ENCODE measurements at places on chromosomes 12 and 14.

DNA sequence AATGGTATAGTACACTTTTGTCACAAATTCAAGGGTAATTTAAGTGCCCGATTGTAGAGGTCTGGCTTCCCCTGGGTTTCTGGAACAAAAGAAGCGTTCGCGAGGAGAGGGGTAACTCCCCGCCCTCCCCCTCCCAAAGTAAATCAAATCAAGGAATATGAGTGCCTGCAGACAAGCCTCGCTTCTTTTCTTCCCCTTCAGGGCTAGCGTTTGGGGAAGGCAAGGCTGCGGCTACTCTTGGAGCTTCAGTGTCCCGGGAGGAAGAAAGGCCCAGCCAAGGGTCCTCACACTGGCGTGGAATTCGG is 456 bp upstream of the TMPO start:
- DNase-seq: no peak

DNA sequence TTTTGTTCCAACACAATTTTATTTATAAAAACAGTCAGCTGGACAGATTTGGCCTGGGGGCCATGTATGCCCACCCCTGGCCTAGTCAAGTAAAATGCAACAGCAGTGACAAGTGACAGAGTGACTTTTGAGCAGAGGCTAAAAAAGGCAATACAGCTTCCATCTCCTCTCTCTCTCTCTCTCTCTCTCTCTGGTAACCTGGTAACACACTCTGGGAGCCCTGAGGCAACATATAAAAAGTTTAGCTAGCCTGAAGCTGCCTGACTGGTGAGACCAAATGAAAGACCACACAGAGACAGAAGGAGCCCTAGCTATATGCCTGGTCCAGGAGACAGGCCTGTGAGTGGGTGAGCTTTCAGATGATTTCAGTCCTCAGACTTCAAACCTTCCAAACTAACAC is 105.4 kb downstream of the DENND5B start:
- DNase-seq: peak; percentile 12

DNA sequence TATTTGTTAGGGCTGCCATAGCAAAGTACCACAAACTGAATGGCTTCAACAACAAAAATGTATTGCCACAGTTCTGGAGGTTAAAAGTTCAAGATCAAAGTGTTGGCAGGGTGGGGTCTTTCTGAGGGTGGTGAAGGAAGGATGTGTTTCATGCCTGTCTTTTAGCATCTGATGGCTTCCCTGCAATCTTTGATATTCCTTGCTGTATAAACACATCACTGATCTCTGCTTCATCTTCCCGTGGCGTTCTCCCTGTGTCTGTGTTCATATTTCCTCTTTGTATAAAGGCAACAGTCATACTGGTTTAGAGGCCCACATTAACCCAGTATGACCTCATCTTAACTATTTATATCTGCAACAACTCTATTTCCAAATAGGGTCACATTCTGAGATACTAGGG is 167.5 kb downstream of the BTG1 start:
- no peak for DNase-seq

DNA sequence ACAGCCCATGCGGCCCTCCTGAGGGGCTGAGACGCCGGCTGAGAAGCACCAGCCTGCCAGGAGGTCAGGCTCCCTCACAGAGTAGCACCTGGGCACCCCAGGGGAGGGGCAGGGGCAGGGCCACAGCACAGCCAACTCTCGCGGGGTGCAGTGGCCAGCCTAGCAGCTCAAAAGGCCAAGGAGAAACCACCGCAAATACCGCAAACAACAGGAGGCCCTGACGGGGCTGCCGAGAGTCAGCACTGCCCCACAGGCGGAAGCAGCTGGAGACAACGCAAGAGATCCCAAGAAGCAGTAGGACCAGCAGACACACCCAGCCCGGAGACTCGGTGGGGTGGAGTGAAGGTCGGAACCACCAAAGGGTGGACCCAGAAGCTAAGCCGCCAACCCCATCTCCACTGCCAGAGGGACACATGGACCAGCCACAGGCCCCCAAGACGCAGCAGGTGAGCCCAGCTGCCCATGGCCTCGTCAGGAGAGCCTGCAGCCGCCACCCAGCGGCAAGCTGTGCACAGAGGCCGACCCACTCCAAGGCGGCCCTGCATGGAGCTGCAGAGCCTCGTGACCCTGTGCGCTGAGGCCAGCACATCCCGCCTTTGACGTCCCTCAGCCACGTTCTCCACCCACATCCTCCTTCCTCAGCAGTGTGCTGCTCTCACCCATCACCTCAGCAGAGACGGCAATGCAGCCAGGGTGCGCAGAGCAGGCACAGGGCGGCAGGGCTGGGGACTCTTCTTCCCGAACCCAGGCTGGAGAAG is 31.7 kb upstream of the BTBD6 start:
- DNase-seq: no peak

- no peak for DNase-seq
Measured at GRCh38 chr12:52264435-52264825, 10.0 kb upstream of the KRT86 start.

DNA sequence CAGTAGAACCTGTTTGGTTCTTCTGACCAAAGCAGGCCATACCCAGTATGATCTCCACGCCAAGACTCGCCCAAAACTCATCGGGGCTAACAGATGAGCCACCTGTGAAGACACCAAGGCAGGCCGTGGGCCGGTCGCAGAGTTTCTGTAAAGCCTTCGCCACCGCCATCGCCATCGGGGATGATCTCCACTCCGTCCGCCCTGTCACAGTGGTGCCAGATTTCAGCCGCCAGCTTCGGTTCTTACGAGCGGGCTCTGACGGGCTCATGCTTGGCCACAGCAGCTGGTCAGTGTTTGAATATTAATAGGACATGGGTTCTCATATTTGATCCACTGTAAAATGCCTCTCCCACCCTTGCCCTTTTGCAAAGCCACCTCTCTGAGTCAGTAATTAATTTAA is 113.2 kb upstream of the TMEM132D start:
- no peak for DNase-seq

- peak; percentile 20 for DNase-seq
Measured at GRCh38 chr14:38578278-38578681, 322.4 kb upstream of the CLEC14A start.

GRCh38 chr14:91854327-91854934 is 12.9 kb downstream of the TC2N start:
- DNase-seq: no peak

GRCh38 chr14:31241450-31242114 is 34.0 kb upstream of the HECTD1 start:
- DNase-seq: no peak

- DNase-seq: no peak
Measured at GRCh38 chr14:87043667-87044200, 949.2 kb downstream of the GALC start.

DNA sequence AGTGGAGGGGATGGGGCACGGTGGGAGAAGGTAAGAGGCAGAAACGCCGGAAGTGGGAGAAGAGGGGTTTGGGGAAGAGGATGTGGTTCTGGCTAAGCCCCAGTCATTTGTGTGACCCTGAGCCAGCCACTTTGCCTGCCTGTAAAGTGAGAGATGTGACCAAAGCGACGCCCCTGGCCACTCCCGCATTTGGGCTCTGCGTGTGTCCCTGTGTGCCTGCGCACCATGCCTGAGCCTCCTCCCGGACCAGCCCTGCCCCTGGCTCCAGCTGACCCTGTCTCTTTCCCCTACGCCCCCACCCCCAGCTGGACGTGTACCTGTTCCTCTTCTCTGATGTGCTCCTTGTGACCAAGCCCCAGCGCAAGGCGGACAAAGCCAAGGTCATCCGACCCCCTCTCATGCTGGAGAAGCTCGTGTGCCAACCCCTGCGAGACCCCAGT is 8.0 kb downstream of the PLEKHG6 start:
- DNase-seq: no peak

DNA sequence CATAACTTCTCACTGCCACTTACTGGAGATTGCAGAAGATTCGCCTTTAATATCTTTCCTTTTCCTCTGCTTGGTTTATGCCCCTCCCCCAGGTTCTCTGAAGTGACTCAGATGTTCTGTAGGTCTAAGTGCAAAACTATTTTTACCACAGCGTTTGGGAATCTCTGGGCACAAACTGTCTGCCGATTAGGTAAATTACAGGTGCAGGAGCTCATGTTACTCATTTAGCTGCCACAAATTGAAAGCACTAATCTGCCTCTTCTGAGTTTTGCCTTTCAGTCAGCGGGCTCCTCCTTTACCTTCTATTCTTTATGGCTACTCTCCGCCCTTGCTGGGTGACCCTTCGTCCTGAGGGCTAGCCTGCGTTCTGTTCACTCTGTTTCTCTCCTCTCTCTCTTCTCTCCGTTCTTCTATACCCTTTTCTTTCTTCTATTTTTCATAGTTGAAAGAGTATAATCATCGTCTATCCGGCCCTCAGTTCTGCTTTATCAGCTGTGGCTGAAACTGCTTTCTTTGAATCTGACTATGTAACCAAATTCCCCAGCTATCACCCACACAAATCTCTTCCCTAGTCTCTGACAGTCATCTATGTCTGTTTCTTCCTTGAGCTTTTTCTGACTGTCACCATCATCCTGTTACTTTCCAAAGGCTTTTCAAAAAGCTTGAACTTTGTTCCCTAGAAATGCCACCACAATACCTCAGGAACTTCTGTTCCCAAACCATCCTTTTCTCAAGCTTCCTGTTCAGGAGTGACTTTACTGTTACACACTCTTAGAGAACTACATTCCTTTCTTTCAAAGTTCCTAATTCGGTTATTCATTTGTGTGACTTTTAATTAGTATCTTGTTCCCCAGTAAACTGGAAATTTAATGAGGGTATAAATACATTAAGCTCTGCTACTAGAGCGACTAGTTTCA is 4.3 kb upstream of the MYF6 start:
- DNase-seq: no peak

DNA sequence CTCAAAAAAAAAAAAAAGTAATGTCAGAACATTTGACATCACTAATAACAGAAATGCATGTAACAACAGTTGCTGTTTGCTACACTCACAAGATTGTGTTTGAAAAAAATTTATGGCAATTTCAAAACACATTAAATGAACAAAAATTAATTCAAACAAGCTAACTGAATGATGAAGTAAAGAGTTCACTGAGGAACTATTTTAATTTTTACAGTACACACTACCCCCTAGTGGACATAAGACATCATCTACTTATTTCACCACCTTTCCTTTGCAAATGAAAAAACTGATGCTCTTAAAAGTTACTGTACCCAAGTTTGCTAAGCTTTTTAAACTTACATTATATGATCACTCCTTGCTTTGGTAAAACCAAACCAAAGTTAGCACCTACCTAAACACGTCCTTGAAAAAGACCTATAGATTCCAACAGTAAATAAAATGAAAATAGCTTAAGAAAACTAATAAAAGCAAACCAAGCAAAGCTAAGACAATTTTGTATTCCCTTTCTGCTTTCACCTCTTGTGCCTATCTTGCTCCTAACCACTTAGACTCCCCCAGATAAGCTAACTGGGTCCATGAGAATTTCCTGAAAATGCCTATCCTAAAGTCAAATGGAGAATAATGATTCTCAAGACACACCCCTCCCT is 22.2 kb downstream of the UBE2N start:
- DNase-seq: no peak

DNA sequence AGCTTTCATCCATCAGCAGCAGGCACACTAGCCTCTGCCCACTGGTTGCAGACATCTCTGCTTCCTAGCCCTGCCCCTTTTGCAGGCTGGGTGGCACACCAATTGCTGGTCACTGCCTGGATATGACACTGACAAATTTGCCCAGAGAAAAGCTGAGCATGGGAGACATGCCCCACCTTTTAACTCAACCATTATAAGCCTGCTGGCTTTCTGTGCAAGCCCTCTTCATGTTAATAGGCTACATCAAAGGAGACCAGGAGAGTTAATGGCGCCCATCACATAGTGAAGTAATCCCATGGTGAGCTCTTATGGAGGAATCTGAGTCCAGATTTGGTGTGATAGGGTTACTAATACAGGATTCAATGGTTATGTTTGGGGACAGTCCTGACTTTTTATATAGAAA is 139.2 kb downstream of the KICS2 start:
- no peak for DNase-seq

DNA sequence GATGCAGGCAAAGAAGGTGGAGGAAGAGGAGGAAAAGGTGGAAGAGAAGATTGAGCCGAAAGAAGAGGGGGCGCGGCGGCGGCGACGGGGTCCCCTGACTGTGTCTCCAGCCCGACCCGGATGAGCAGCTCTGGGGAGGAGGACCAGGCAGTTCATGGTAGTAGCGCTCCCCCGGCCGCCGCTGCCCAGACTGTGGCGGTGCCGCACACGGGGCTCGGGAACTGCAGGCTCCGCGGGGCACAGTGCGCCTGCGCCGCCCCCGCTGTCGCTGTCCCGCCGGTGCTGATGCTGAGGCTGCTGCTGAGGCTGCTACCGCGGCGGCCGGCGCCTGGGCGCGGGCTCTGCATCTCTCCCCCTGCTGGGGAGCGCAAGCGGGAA is at the start of gene KCNH5:
Gene KCNH5 (minus strand): TSS at position 225 of the 378 bp plus-strand sequence. CDS start 272 bp downstream, outside the sequence.
- peak; percentile 73 for DNase-seq

DNA sequence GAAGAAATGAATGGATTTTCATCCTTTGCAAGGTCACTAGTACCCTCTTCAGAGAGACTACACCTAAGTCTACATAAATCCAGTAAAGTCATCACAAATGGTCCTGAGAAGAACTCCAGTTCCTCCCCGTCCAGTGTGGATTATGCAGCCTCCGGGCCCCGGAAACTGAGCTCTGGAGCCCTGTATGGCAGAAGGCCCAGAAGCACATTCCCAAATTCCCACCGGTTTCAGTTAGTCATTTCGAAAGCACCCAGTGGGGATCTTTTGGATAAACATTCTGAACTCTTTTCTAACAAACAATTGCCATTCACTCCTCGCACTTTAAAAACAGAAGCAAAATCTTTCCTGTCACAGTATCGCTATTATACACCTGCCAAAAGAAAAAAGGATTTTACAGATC is 40.8 kb downstream of the SPATA7 start:
- DNase-seq: peak; percentile 10

- no peak for DNase-seq
Measured at GRCh38 chr12:68487721-68488309, 122.9 kb upstream of the RAP1B start.

GRCh38 chr14:37088356-37089215 is 83.8 kb downstream of the SLC25A21 start:
- no peak for DNase-seq

DNA sequence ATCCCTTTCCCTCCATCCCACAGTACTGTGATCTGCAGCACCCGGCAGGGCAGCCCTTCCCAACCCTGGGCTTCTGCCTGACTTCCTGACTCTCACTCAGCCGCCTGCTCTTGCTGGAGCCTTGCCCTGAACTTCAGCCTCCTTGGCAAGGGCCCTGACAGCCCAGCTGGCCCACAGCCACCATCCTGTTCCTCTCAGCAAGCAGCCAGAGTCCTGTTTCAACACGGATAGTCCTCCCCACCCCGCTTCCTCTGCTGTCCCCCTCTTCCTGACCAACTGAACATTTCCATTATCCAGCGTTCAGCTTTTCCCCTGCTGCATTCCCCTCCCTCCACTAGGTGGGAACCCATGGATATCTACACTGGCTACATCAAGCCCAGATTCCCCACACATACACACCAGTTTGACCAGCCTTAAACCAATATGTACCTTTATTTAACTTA is 74.0 kb upstream of the MDM1 start:
- peak; percentile 14 for DNase-seq

- DNase-seq: no peak
Measured at GRCh38 chr12:49059299-49060171, 1.1 kb downstream of the KMT2D start.

DNA sequence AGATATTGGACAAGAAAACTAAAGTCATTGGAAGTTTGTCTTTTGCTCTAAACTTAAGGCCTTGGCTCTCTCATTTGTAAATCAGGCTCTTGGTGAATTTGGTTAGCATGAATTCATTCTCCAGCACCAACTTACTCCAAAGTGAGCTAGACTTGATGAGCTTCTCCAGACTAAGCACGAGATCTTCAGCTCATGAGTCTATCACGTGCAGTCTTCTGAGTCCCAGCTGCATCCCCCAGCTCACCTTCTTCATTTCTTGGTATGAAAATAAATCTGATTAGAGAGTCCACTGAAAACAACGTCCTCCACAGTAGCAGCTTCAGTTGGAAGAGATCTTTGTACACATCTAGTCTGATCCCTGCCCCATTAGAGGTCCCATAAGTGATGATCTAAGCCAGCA is 52.5 kb upstream of the DDX11 start:
- DNase-seq: no peak
